Calu3 (cell line): ENCODE measurements at places on chromosomes 12 and 14.
A peak's percentile ranks its signal among the peaks of the same experiment; 100 is the strongest.

- no peak for DNase-seq
Measured at GRCh38 chr12:1695886-1696670, 5.2 kb downstream of the ADIPOR2 start.

DNA sequence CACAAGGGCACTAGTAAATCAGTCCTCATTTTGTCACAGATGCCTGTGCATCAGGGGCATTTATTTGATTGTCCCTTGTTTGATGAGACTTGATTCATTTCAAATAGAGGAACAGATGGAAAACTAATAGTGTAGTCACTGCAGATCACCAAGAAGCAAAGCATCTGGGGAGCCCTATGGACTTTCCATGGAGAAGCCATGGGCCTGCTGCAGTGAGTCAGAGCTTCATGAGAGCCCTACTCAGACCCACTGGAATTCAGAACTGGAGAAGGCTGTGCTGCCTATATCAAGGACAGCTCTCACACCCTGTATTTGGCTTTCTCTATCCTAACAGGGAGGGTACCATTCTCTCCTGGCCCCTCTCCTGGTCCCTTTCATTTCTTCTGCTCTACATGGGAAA is 126.2 kb downstream of the GRIP1 start:
- DNase-seq = no peak

- DNase-seq = no peak
Measured at GRCh38 chr12:110683888-110684287, 5.0 kb downstream of the HVCN1 start.

DNA sequence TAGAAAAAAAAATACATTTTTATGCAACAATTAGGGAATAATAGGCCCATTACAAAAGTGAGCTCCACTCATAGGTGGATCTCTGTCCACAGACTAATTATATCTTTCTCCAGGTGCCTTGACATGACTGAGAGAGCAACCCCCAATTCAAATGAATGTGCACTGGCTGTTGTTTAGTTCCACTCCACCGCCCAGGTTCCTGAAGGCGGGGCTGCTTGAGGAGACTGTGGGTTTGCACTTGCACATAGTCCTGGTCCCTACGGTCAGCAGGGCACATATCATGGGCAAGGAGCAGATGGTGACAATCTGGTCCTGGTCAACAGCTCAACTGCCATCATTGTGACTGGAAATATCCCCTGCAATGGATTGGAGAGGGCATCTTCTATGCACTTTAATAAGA is 195.6 kb upstream of the PWP1 start:
- DNase-seq = no peak

DNA sequence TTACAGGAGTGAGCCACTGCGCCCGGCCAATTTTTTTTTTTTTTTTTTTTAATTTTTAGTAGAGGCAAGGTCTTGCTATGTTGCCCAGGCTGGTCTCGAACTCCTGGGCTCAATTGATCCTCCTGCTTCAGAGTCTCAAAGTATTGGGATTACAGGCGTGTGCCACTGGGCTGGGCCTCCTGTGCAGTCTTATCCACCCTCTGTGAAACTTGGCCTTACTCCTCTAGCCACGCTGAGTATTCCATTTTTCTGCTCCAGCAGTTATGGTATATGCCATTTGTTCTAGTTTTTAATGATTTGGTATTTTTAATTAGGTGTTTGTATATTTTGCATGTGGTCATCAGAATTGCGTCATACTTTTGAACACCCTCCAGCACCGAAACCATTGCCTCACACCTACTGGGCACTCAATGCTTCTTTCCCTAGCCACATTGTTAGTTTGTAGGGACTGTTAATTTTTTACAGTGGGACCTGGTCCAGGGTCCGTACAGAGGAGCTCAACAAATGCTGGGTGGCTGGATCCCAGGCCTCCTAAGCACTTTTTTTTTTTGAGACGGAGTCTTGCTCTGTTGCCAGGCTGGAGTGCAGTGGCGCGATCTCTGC is 11.4 kb downstream of the RIOX1 start:
- DNase-seq = no peak

DNA sequence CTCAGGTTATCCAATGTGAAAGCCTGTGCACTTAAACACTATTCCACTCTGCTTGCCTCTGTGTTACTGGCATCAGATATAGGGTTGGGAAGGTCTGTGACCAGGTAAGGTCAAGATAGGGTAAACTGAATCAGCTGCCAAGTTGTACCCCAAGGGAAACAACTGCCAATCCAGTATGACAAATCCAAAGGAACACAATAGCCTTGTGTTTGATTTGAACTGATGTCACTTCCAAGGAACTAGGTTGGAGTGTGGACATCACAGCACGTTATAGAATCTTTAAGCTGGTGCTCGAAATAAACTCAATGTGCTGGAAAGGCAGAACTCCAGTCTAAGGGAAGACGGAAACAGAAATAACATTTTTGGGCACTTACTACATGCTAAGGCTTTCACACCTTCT is 223.4 kb upstream of the BTG1 start:
- no peak for DNase-seq

GRCh38 chr12:56158029-56158925 is at the start of gene MYL6:
Gene MYL6 (plus strand): TSS chr12:56158359. CDS start chr12:56158402, 43 bp downstream.
- DNase-seq = peak; percentile 96

GRCh38 chr14:21921453-21921852 is 247.8 kb upstream of the OR4E1 start:
- DNase-seq = no peak

DNA sequence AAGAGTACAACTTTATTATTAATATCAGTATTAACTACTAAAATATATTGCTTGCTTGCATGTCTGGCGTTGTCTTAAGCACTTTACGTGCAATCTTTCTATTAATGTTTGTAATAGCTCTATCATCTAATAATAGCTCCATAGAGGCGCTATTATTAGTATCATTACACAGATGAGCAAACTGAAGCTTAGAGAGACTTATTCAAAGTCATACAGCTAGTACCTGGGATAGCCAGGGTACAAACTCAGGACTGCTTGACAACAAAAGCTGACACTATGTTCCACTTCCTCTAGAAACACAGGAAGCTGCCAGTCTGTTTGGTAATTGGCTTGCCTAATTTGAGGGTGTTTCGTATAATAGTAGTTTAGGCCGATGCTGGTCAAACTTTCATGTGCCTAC is 523.2 kb downstream of the RMST start:
- DNase-seq = no peak

- DNase-seq = no peak
Measured at GRCh38 chr12:81077686-81078441, at the start of gene ACSS3. Gene ACSS3 (plus strand): TSS chr12:81078079. CDS start chr12:81078121, 42 bp downstream.

- DNase-seq = no peak
Measured at GRCh38 chr12:3809357-3810015, 56.6 kb upstream of the CRACR2A start.

- no peak for DNase-seq
Measured at GRCh38 chr14:105884808-105885281, 358.5 kb downstream of the TMEM121 start.

GRCh38 chr14:34052658-34053014 is 101.8 kb upstream of the EGLN3 start:
- peak; percentile 76 for DNase-seq

GRCh38 chr12:92860521-92860920 is 68.6 kb downstream of the EEA1 start:
- DNase-seq = no peak

- no peak for DNase-seq
Measured at GRCh38 chr14:62711351-62712023, 333.8 kb downstream of the KCNH5 start.

DNA sequence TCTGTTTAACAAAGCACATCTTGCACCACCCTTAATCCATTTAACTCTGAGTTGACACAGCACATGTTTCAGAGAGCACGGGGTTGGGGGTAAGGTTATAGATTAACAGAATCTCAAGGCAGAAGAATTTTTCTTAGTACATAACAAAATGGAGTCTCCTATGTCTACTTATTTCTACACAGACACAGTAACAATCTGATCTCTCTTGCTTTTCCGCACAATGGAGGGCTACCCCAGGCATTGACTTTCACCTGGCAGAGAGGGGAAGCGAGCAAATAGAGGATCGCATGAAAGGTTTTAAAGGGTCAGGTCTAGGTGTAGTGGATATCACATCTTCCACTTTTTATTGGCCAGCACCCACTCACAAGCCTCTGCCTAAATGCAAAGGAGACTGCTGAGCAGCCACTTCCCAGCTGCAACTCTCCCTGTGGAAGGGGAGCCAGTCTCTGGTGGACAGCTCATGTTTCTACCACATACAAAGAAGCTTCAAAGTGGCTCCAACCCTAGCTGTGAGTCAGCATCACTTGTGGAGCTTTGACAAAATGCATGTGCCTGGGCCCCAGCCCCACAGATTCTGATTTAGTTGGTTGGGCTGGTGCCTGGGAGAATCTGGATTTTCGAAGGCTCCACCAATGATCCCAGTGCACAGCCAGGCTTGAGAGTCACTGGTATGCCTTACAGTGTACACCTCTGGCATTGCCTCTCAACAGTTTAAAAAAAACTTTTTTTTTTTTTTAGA is 7.2 kb upstream of the FNTB start:
- DNase-seq = no peak

DNA sequence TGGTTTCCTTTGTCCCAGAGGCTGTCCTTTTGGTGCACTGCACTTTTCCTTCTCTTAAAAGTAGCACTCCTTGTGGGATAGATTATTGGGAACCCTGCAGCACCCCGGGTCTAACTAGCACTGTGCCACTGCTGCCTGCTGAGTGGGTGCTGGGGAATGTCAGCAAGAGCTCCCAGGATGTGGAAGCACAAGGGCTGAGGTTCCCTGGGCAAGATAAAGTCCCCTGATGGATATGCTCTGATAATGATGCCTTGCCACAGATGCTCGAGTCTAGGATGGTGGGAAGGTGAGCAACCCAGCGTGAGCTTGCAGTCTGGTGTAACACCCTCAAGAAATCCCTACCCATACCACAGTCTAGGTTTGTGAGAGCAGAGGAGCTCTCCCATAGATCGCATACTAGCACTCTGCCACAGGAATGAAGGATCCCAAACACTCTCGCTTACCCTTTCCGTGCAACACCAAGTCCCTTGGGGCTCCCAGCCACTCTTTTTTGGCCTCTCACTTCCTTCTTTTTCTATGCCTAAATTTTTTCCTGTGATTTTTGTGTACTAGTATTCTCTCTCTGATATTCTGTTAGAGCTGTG is 32.6 kb downstream of the USP15 start:
- no peak for DNase-seq

- no peak for DNase-seq
Measured at GRCh38 chr12:81439344-81439743, 319.8 kb downstream of the PPFIA2 start.
